Aorta (tissue), 5 donors: ENCODE measurements at places on chromosomes 16 and 17.

DNA sequence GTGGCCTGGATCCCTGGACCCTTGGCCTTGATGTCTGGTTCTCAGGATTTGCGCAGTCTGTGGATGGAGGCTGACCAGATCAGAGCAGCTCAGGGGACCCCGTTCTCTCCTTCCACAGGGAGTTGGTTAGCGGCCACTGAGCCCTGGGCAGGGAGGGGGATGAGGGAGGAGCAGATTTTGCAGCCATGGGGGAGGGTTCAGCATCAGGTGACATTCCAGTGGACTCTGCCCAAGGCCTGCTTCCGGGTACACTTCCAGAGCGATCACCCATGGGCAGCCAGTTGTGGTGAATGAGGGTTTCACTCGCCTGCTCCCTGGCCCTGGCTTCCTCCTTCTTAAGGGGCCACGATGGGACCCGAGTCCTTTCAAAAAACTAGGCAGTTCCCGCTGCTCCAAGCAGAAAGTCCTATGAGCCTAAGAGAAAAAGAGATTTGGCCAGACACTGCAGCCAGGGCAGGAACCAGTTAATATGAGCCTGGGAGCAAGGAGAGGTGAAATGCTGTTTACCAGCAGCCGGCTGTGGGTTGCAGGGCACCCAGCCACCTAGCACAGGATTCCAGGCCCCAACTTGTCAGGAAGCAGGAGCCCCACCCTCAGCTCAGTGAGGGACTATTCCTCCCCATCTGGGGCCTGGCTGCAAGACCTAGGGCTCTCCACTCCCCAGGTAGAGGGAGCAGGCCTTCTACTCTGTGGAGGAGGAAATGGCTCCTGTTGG, 4.7 kb upstream of the GPRC5C start:
- no peak for DNase-seq

GRCh38 chr17:44362949-44363612, 572 bp downstream of the FAM171A2 start:
- DNase-seq, result peak; percentile 49

GRCh38 chr17:61783556-61784304, 79.6 kb downstream of the BRIP1 start:
- no peak for DNase-seq

GRCh38 chr17:50332196-50332595, 13.7 kb upstream of the XYLT2 start:
- DNase-seq, result peak; percentile 12

- no peak for DNase-seq
Observed at GRCh38 chr17:8664456-8665126, 34.1 kb upstream of the MYH10 start.

DNA sequence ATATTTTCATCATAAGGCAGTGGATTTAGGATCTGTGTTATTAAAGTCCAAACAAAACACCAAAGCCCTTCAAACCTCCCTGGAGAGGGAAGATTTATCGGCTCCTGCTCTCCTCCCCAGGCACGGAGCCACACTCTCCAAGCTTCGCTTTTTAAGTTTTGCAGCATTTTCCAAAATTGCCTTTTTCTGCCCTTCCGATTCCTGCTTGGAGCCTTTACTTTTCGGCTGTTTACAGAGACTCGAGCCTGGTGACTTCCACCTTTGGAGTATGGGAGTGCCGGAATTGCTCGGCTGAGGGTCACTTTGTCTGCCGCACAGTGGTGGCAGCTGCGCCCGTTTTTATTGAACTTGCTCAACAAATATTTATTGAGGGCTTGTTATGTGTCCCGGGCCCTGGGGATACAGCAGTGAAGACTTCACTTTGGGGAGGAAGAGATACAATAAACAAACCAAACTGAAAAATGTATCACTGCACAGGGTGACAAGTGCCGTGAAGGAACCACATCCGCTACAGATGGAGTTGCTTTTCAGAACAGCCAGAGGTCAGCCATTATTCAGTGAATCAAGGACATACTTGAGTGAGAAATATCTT, 185.5 kb downstream of the NTN1 start:
- DNase-seq, result no peak

DNA sequence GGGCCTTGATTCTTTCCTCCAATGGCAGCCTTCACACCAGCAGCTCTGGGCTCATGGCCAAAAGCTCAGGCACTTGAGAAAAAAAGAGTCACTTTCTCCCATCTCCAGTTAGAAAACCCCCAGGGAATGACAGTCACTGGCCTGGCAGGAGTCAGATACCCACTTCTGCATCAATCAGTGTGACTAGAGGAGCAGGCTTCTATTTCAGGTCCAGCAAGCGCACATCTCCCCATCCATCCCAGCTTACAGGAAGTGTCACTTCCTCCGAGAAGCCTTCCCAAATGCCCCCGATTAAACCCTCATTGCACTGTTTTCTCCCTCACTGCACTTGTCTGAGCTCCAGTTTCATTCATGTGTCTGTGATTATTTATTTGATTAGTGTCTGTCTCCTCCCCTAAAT, 30.4 kb upstream of the CCL1 start:
- no peak for DNase-seq
